ENCODE measurements at places on chromosomes 4 and X.

- no peak for DNase-seq
Observed at GRCh38 chrX:133454491-133454914, 39.2 kb upstream of the GPC4 start.

DNA sequence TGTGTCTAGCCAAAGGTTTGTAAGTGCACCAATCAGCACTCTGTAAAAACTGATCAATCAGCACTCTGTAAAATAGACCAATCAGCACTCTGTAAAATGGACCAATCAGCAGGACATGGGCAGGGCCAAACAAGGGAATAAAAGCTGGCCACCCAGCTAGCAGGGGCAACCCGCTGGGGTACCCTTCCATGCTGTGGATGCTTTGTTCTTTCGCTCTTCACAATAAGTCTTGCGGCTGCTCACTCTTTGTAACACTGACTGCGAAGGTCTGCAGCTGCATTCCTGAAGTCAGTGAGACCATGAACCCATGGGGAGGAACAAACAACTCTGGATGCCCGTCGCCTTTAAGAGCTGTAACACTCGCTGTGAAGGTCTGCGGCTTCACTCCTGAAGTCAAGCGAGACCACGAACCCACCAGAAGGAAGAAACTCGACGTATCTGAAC lies 14.3 kb downstream of the HNRNPDL start:
- DNase-seq: no peak

- no peak for DNase-seq
Observed at GRCh38 chrX:119853444-119853843, 681 bp upstream of the UPF3B start.

DNA sequence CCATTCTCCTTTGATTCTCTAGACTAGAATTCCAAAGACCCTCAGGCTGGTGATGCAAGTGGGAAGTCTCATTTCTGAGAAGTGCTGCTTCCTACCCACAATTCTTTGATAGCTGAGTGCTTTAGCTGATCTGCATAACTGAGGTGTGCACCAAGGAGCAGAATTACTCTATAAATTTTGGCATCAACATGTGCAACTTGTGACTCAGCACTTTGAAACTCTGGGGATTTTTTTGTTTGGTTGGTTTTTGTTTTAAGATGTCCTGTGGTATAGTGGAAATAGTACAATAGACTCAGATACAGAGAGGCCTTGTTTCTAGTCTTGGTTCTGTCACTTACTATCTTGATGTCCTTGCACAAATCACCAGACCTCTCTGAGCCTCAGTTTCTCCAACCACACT lies 148.4 kb downstream of the AR start:
- DNase-seq: no peak

- no peak for DNase-seq
Observed at GRCh38 chr4:744212-744841, 38.7 kb downstream of the PCGF3 start.

GRCh38 chrX:68112321-68112720 lies 321.0 kb downstream of the OPHN1 start:
- DNase-seq: no peak
